Activated naive CD8-positive, alpha-beta T cell treated with anti-CD3 and anti-CD28 coated beads, Interleukin-2, amount 50 U/mL, for 24 hours (primary cell): ENCODE measurements at places on chromosomes 1 and 21.

GRCh38 chr1:101239095-101240040 is 2.5 kb downstream of the S1PR1 start:
- peak overlapping the region; percentile 96 for H3K4me3 ChIP-seq
- peak; percentile 62 for DNase-seq
- no peaks in the 10 kb centered on the region for H3K27me3 ChIP-seq
- H3K27ac ChIP-seq, result peak overlapping the region; percentile 98
- H3K36me3 ChIP-seq, result peaks cover 63% of the 10 kb centered on the region
- H3K4me1 ChIP-seq, result peaks cover 72% of the 10 kb centered on the region

- H3K4me1 ChIP-seq, result no peaks in the 10 kb centered on the region
- DNase-seq, result no peak
- H3K36me3 ChIP-seq, result no peaks in the 10 kb centered on the region
- peaks cover 6% of the 10 kb centered on the region for H3K27me3 ChIP-seq
Observed at GRCh38 chr1:203211812-203212211, 17.7 kb downstream of the CHIT1 start.

DNA sequence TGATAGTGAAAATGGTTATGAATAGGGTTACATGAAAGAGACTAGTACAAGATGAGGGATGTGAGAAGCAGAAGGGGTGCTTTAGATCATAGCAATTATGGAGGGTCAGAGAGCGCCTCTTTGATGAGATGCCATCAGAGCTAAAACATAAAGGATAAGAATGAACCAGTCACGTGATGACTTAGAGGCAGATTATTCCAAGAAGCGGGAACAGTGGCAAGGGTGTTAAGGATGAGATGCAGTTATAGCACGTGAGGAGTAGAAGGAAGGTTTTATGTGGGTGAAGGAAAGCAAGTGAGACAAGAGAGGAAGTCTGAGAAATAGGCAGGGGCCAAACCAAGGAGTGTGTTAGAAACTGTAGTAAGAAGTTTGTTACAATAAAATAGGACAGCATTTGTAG is 360.1 kb downstream of the DPYD start:
- H3K36me3 ChIP-seq, result peaks cover 22% of the 10 kb centered on the region
- no peaks in the 10 kb centered on the region for H3K27me3 ChIP-seq
- H3K27ac ChIP-seq, result no peak overlapping the region
- no peaks in the 10 kb centered on the region for H3K4me1 ChIP-seq
- DNase-seq, result no peak

- no peak overlapping the region for H3K27ac ChIP-seq
- peaks cover 5% of the 10 kb centered on the region for H3K27me3 ChIP-seq
- no peak overlapping the region for H3K4me3 ChIP-seq
Observed at GRCh38 chr1:64062941-64063581, 140.4 kb upstream of the UBE2U start.

- H3K4me1 ChIP-seq, result no peaks in the 10 kb centered on the region
- no peaks in the 10 kb centered on the region for H3K36me3 ChIP-seq
- no peaks in the 10 kb centered on the region for H3K27me3 ChIP-seq
- H3K27ac ChIP-seq, result no peak overlapping the region
Observed at GRCh38 chr1:58447886-58448285, 98.6 kb downstream of the OMA1 start.

DNA sequence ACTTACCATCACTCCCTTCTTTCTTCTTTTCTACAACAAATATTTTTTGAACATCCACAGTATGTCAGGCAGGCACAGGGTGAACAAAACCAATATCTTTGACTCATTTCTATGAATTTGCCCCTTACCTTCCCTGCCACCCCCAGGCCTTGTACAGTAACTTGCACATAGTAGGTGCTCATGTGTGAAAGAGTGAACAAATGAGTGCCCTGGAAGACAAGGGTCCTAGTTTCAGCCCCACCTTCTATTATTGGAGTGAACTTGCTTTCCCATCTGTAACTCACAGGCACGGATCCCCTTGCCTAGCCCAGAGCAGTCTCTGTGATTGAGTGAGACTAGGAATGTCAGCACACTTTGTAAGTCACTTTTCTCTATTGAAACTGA is 12.8 kb downstream of the ZDHHC18 start:
- H3K27me3 ChIP-seq, result no peaks in the 10 kb centered on the region
- no peak overlapping the region for H3K4me3 ChIP-seq
- peaks cover 19% of the 10 kb centered on the region for H3K4me1 ChIP-seq
- peak overlapping the region; percentile 58 for H3K27ac ChIP-seq

GRCh38 chr1:196148367-196148970 is 459.8 kb downstream of the KCNT2 start:
- no peak overlapping the region for H3K27ac ChIP-seq
- H3K4me3 ChIP-seq, result no peak overlapping the region
- no peaks in the 10 kb centered on the region for H3K27me3 ChIP-seq

DNA sequence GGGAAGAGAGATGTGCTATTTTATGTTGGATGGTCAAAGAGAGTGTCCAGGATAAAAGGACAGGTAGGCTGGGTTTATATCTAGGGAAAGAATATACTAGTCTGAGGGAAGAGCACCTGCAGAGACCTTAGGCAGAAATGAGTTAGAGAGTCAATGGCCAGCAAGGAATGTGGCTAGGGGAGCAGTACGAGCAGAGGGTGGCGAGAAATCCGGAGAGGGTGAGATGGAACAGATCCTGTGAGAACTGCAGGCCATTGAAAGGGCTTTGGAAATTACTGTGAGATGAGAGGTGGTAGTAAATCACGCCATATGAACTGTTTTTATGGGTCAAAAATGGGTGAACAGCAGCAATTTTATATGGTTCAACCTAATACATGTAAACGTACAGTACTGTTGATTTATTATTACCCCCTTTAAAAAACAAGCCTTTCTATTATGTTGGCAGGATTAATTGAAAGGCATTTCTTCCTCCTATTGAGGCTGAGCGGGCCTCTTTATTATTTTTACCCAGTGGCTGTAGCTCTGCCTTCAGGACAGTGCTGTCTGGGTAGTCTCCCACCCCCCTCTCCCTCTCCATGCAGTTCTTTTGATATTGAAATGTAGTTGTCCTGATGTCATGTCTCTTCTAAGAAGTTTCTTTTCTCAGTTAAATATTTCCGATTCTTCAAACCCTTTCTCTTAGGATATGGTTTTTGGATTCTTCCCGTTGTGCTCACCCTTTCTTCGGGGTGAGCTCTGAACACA is 75.2 kb upstream of the CD1D start:
- H3K4me1 ChIP-seq, result peaks cover 8% of the 10 kb centered on the region
- H3K36me3 ChIP-seq, result no peaks in the 10 kb centered on the region
- no peak for DNase-seq
- no peak overlapping the region for H3K4me3 ChIP-seq
- H3K27ac ChIP-seq, result no peak overlapping the region

- no peak overlapping the region for H3K4me3 ChIP-seq
- no peak for DNase-seq
- H3K36me3 ChIP-seq, result peaks cover 4% of the 10 kb centered on the region
- peaks cover 8% of the 10 kb centered on the region for H3K27me3 ChIP-seq
Observed at GRCh38 chr21:43196826-43197225, 28.0 kb downstream of the CRYAA start.

DNA sequence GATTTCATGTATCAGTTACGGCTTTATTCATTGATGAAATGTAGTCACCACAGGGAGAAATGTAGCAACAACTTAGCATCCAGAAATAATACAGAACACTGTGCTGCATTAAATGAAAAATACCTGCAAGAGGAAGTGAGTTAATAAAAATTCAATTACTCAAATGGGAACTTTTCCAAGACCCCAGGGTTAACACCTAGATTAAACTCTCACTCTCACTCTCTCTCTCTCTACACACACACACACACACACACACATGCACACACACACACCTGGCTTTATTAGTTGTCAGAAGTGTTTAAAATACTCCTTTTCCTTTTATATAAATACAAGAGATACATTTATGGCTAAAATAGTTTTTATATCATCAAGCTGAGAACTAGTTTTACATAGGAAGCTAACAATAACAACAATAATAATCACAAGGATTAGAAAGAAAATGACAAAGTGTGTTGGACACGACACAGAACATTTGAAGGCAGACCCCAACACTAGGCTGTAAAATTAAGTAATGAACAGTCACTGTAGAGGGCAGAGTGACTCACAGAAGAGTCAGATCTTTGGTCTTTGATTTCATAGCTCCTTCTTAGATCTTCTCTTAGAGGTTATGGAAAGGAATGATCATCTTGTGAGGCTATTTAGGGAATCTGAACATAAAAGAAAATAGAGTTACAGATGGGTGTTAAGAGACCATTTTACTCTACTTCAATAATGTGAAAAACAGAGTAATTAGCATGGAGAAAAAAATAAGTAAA is 1266.0 kb upstream of the ADGRL2 start:
- no peaks in the 10 kb centered on the region for H3K27me3 ChIP-seq
- H3K4me3 ChIP-seq, result no peak overlapping the region
- no peaks in the 10 kb centered on the region for H3K4me1 ChIP-seq

GRCh38 chr1:173424143-173424542 is 53.0 kb upstream of the PRDX6 start:
- peaks cover 13% of the 10 kb centered on the region for H3K4me1 ChIP-seq
- H3K27me3 ChIP-seq, result no peaks in the 10 kb centered on the region
- no peak overlapping the region for H3K4me3 ChIP-seq
- H3K36me3 ChIP-seq, result no peaks in the 10 kb centered on the region
- H3K27ac ChIP-seq, result no peak overlapping the region

GRCh38 chr21:44279354-44280260 is 6.1 kb upstream of the AIRE start:
- no peaks in the 10 kb centered on the region for H3K4me1 ChIP-seq
- no peaks in the 10 kb centered on the region for H3K36me3 ChIP-seq
- H3K27me3 ChIP-seq, result no peaks in the 10 kb centered on the region
- no peak for DNase-seq
- H3K4me3 ChIP-seq, result no peak overlapping the region

GRCh38 chr1:248127653-248128052 is 17.3 kb upstream of the OR2M5 start:
- H3K36me3 ChIP-seq, result no peaks in the 10 kb centered on the region
- no peak overlapping the region for H3K27ac ChIP-seq
- DNase-seq, result no peak
- no peak overlapping the region for H3K4me3 ChIP-seq
- no peaks in the 10 kb centered on the region for H3K27me3 ChIP-seq

GRCh38 chr1:157238585-157238984 is 100.4 kb upstream of the ETV3 start:
- H3K4me3 ChIP-seq, result no peak overlapping the region
- no peak overlapping the region for H3K27ac ChIP-seq
- no peaks in the 10 kb centered on the region for H3K36me3 ChIP-seq
- H3K4me1 ChIP-seq, result no peaks in the 10 kb centered on the region
- H3K27me3 ChIP-seq, result peaks cover 9% of the 10 kb centered on the region
- DNase-seq, result no peak

DNA sequence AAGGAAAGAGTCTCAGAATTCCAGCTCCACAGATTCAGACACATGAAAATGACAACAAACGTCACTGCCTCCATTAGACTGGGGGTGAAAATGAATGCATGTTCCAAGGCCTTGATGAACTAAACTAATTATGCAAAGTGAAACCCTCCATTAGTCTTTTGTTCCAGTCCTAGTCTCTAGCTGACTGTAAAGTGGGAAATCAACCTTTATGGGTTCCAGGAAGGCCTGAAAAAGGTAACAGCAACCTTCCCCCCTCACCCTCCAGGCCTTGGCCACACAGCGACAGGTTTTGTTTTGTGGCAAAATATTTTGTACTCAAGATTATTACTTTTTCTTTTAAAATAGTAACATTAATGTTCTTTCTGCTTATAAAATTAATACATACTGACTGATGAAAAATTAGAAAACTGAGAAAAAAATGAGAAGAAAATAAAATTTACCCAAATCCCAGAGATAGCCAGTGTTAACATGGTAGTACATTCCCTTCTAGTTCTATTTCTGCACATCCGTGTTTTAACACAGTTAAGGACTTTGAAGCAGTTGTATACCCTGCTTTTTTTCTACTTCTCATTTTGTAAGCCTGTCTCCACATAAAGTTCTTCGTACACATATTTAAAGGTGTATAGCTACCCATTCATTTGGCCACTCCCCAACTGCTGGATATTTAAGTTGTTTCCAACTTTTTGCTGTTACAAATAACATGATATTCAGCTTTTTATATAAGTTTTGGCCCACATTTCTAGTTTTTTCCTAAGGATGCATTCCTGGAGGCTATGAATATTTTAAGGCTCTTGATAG is 60.9 kb downstream of the CD2 start:
- peak overlapping the region; percentile 90 for H3K27ac ChIP-seq
- H3K4me1 ChIP-seq, result peaks cover 85% of the 10 kb centered on the region
- H3K27me3 ChIP-seq, result no peaks in the 10 kb centered on the region
- no peak for DNase-seq

GRCh38 chr1:84876353-84876752 is 16.7 kb downstream of the LPAR3 start:
- H3K36me3 ChIP-seq, result no peaks in the 10 kb centered on the region
- H3K27me3 ChIP-seq, result peaks cover 4% of the 10 kb centered on the region
- H3K4me3 ChIP-seq, result no peak overlapping the region
- H3K4me1 ChIP-seq, result peaks cover 4% of the 10 kb centered on the region
- H3K27ac ChIP-seq, result no peak overlapping the region
- DNase-seq, result no peak

DNA sequence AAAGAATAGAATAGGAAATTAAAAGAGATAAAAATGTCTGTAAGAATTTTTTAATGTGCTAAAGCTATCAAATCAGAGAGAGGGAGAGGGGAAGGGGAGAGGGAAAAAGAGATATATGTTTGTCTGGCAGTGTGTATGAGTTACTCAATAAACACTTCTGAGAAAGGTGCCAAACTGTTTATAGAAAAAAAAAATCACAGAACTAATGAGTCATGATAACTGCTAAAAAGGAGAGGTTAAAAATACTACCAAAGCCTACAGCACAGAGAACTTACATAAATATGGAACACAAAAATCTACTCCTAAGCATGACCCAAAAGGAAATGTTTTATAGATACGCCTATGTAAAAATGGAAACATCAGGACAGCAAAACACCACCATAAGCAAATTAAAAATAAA is 45.4 kb downstream of the SELENOF start:
- peak overlapping the region; percentile 25 for H3K27ac ChIP-seq
- peaks cover 14% of the 10 kb centered on the region for H3K36me3 ChIP-seq
- peaks cover 26% of the 10 kb centered on the region for H3K4me1 ChIP-seq
- H3K4me3 ChIP-seq, result no peak overlapping the region
- H3K27me3 ChIP-seq, result no peaks in the 10 kb centered on the region

DNA sequence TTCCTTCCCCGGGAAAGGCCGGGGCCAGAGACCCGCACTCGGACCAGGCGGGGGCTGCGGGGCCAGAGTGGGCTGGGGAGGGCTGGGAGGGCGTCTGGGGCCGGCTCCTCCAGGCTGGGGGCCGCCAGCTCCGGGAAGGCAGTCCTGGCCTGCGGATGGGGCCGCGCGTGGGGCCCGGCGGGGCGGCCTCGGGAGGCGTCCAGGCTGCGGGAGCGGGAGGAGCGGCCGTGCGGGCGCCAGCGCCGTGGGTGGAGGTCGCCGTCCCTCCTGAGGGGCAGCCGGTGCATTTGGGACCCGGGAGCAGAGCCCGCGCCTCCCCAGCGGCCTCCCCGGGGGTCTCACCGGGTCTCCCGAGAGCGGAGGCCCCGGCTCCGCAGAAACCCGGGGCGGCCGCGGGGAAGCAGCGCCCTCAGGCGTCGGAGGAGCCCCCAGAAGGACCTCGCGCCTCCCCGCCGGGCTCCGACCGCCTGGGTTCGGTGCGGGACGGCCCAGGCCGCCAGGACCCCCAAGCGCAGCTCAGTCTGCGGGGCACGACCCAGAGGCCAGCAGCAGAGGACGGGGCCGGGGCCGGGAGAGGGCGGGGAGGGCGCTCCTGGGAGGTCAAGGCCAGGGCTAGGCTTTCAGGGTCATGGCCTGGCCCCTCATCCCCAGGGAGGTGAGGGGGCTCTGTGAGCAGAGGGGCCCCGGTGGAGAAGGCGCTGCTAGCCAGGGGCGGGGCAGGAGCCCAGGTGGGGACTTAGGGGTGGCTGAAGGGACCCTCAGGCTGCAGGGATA is 7.2 kb upstream of the SLX9 start:
- H3K36me3 ChIP-seq, result no peaks in the 10 kb centered on the region
- peak; percentile 81 for DNase-seq
- no peak overlapping the region for H3K27ac ChIP-seq
- H3K4me1 ChIP-seq, result peaks cover 40% of the 10 kb centered on the region
- peak overlapping the region; percentile 50 for H3K4me3 ChIP-seq

- H3K4me3 ChIP-seq, result peak overlapping the region; percentile 50
- peak overlapping the region; percentile 90 for H3K27ac ChIP-seq
- H3K4me1 ChIP-seq, result peaks cover 75% of the 10 kb centered on the region
Observed at GRCh38 chr1:198258491-198258890, 101.7 kb downstream of the NEK7 start.
